A673 (cell line): ENCODE measurements at places on chromosomes 12 and 14.

GRCh38 chr12:68825569-68826217, 17.7 kb downstream of the MDM2 start:
- no peak overlapping the region for H3K27ac ChIP-seq
- no peak for DNase-seq
- no peak overlapping the region for H3K4me3 ChIP-seq
- no peaks in the 10 kb centered on the region for H3K27me3 ChIP-seq

GRCh38 chr14:90676912-90677311, 139.3 kb downstream of the TTC7B start:
- no peak overlapping the region for H3K27ac ChIP-seq
- no peaks in the 10 kb centered on the region for H3K36me3 ChIP-seq
- peaks cover 17% of the 10 kb centered on the region for H3K4me1 ChIP-seq
- no peak for DNase-seq
- no peaks in the 10 kb centered on the region for H3K27me3 ChIP-seq

GRCh38 chr12:22083167-22083566, 37.1 kb downstream of the CMAS start:
- peak; percentile 32 for DNase-seq
- no peak overlapping the region for H3K4me3 ChIP-seq
- no peaks in the 10 kb centered on the region for H3K4me1 ChIP-seq
- no peaks in the 10 kb centered on the region for H3K27me3 ChIP-seq
- no peaks in the 10 kb centered on the region for H3K36me3 ChIP-seq

DNA sequence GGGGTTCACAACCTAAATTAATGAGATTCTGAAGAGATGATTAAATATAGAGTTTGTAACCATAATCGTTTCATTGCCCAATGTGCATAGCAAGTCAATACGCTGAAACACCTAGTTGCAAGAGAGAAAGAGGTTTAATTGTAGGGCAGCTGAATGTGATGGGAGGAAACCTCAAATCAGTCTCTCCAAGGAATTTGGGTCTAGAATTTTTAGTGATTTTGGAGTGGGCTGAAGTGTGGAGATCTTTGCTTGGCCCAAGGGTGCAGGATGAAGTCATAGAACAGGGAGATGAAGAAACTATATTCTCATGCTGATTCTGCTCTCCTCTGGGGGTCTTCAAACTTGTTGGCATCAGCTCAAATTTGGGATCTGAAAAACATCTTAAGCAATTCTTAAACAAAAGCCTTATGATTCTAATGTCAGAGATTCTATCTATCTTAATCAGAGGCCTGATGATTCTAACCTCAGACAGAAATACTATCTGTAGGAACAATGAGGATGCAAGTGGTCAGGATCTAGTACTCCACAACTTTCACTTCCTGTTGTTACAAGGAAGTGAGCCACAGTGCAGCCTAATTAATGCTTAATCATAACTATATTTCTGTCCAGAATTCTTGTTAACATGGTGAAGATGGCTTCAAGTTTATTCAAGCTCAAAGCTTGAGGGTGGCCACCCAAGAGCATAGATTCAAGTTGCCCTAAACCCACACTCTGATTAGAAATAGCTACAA, 80.2 kb upstream of the FUT8 start:
- H3K27me3 ChIP-seq = no peaks in the 10 kb centered on the region
- H3K36me3 ChIP-seq = no peaks in the 10 kb centered on the region
- H3K4me1 ChIP-seq = no peaks in the 10 kb centered on the region
- no peak for DNase-seq

DNA sequence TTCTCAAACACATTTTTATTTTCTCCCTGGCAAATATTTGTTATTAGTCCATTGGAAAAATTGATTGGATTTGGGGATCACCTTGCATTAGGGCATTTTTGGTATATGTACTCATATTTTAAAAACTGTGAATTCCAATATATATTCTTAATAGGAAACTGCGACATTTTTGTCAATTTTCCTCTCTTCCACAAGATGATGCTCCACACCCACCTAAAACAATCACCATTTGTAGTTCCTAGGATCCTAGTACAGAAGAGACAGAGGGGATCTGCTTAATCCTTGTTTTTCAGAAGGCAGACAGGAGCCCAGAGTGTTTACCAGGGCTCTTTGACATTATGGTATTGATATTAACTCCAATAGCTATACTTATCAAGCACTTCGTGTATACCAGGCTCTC, 22.8 kb upstream of the OASL start:
- no peaks in the 10 kb centered on the region for H3K36me3 ChIP-seq
- H3K27ac ChIP-seq = no peak overlapping the region
- no peaks in the 10 kb centered on the region for H3K4me1 ChIP-seq
- no peak overlapping the region for H3K4me3 ChIP-seq
- peak; percentile 40 for DNase-seq

- no peak overlapping the region for H3K4me3 ChIP-seq
- H3K4me1 ChIP-seq = no peaks in the 10 kb centered on the region
- no peaks in the 10 kb centered on the region for H3K36me3 ChIP-seq
- no peak for DNase-seq
Observed at GRCh38 chr12:118544569-118544968, 168.2 kb downstream of the SUDS3 start.

- H3K4me1 ChIP-seq = no peaks in the 10 kb centered on the region
- H3K36me3 ChIP-seq = no peaks in the 10 kb centered on the region
- H3K27me3 ChIP-seq = peaks cover 16% of the 10 kb centered on the region
Observed at GRCh38 chr12:125282921-125283320, 217.7 kb downstream of the AACS start.

GRCh38 chr12:107320929-107321631, 227.7 kb upstream of the CRY1 start:
- peaks cover 20% of the 10 kb centered on the region for H3K27me3 ChIP-seq
- H3K27ac ChIP-seq = no peak overlapping the region
- peak; percentile 77 for DNase-seq
- peak overlapping the region; percentile 61 for H3K4me3 ChIP-seq

DNA sequence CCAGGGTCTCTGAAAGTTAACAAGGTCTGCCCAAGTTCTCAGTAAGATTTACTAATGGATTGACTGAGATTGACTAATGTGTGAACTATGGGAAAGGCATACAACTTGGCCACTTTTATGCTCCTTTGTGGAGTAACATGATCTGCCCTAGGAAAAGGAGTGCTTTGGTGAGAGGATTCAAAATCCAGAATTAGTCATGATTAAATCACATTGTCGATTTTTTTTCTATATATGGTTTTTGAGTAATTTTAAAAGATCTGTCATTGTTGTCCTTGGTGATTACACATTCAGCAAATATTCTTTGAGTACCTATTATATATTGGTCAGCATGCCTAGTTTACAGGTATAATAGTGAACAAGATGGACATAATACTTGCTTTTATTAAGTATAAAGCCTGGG, 147.7 kb upstream of the SYT10 start:
- no peak for DNase-seq
- H3K27me3 ChIP-seq = no peaks in the 10 kb centered on the region
- no peaks in the 10 kb centered on the region for H3K4me1 ChIP-seq
- no peaks in the 10 kb centered on the region for H3K36me3 ChIP-seq
- no peak overlapping the region for H3K4me3 ChIP-seq

DNA sequence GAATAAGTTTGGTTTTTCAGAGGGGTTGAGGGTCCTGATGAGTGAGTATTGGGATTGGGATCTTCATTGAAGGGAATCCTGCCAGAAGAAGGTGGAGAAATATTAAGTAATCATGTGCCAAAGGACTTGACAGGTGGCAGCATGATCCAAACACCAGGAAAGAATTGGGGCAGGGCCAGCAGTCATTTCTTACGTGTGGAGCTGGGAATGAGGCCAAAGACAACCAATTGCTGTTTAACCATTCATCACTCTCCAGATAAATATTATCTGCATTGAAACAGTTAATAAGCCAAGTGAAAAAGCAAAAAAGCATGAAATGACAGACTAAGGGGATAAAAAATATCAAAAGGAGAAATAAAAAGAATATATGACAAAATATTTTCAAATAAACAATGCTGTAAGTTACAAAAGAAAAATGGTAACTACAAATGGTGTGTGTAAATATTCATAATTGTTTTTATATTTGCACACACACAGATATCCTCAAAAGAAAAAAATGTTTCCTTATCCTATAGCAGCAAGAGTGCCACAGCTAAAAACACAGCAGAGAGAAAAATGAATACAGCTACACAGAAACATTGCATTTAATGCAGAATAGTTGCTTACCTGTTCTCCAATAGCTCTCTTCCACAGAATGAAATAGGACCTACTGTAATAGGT, 26.2 kb downstream of the C2CD5 start:
- H3K4me1 ChIP-seq = no peaks in the 10 kb centered on the region
- H3K36me3 ChIP-seq = peaks cover 13% of the 10 kb centered on the region
- no peaks in the 10 kb centered on the region for H3K27me3 ChIP-seq
- H3K27ac ChIP-seq = no peak overlapping the region
- no peak for DNase-seq
- H3K4me3 ChIP-seq = no peak overlapping the region

- no peaks in the 10 kb centered on the region for H3K4me1 ChIP-seq
- no peaks in the 10 kb centered on the region for H3K36me3 ChIP-seq
- no peaks in the 10 kb centered on the region for H3K27me3 ChIP-seq
- DNase-seq = no peak
- H3K4me3 ChIP-seq = no peak overlapping the region
Observed at GRCh38 chr12:58029260-58029659, 87.9 kb downstream of the ATP23 start.
